ENCODE measurements at places on chromosomes 12 and 14. TPM values are rescaled to one million over a fixed set of nuclear protein-coding genes. Genes with fewer than 3 reads are reported as not detected.

Gene OR4E2
- not detected for total RNA-seq

Gene CD4
- total RNA-seq, result 1.3 TPM

Gene CCDC196
- total RNA-seq, result not detected

GRCh38 chr12:67268335-67268895 is 743 bp upstream of the CAND1 start:
- peak overlapping the region; percentile 98 for H3K27ac ChIP-seq
- no peaks in the 10 kb centered on the region for H3K27me3 ChIP-seq
- DNase-seq, result peak; percentile 98
- H3K4me3 ChIP-seq, result peak overlapping the region; percentile 94
- no peaks in the 10 kb centered on the region for H3K36me3 ChIP-seq

- H3K27ac ChIP-seq, result no peak overlapping the region
- peaks cover 92% of the 10 kb centered on the region for H3K36me3 ChIP-seq
- H3K4me3 ChIP-seq, result peak overlapping the region; percentile 70
- H3K27me3 ChIP-seq, result no peaks in the 10 kb centered on the region
- H3K4me1 ChIP-seq, result no peaks in the 10 kb centered on the region
These were observed 25.8 kb downstream of the RESF1 start for GRCh38 chr12:31984806-31985591.

- no peaks in the 10 kb centered on the region for H3K27me3 ChIP-seq
- DNase-seq, result no peak
- H3K4me3 ChIP-seq, result no peak overlapping the region
- no peaks in the 10 kb centered on the region for H3K36me3 ChIP-seq
These were observed 6.7 kb upstream of the CLEC7A start for GRCh38 chr12:10136637-10137205.

DNA sequence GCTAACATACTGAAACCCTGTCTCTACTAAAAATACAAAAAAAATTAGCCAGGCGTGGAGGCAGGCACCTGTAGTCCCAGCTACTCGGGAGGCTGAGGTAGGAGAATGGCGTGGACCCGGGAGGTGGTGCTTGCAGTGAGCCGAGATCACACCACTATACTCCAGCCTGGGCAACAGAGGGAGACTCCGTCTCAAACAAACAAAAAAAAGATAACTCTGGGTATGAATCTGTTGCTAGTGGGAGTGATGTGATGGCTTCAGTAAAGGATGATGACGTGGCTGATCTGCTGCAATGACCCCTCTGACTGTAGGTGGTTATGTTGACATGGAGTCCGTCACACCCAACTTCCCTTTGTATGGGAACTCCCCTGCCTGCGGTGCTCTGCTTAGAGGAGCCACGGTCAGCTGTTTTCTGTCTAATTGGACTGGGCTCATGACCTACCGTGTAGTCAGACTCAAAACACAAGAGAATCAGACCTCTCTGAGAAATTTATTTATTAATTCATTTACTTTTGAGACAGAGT is 59.1 kb upstream of the MED13L start:
- H3K4me1 ChIP-seq, result no peaks in the 10 kb centered on the region
- no peaks in the 10 kb centered on the region for H3K36me3 ChIP-seq
- no peak for DNase-seq
- H3K27me3 ChIP-seq, result no peaks in the 10 kb centered on the region
- no peak overlapping the region for H3K27ac ChIP-seq

Gene ASCL1
- total RNA-seq, result not detected

Gene EML1
- total RNA-seq, result 25.0 TPM

GRCh38 chr12:79547044-79547734 is 143.6 kb downstream of the PAWR start:
- H3K4me3 ChIP-seq, result peak overlapping the region; percentile 64
- H3K27me3 ChIP-seq, result no peaks in the 10 kb centered on the region

Gene OVCH1
- total RNA-seq, result not detected

DNA sequence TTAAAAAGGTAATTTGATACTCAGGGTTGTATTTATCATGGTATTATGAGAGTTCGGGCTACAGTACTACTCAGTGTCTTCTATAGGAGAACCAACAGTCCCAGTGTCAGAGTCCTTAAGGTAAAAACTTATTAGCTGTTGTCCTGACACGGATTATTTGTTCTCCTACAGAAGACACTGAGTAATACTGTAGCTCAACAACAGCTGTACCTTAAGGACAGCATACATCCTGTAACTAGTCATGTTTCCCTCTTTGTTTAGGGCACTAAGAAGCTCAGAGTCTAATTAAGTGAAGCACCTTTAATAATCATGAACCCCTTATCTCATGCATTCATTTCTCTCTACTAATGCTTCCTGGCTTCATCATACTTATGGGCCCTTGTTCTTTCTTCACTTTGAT is 33.9 kb downstream of the ARF6 start:
- H3K4me1 ChIP-seq, result no peaks in the 10 kb centered on the region
- H3K4me3 ChIP-seq, result no peak overlapping the region
- H3K36me3 ChIP-seq, result no peaks in the 10 kb centered on the region
- H3K27ac ChIP-seq, result no peak overlapping the region
- DNase-seq, result no peak

GRCh38 chr12:89206390-89206789 is 145.9 kb downstream of the DUSP6 start:
- no peaks in the 10 kb centered on the region for H3K36me3 ChIP-seq
- no peak overlapping the region for H3K27ac ChIP-seq
- no peak for DNase-seq
- peaks cover 10% of the 10 kb centered on the region for H3K4me1 ChIP-seq
- H3K27me3 ChIP-seq, result no peaks in the 10 kb centered on the region
- no peak overlapping the region for H3K4me3 ChIP-seq

GRCh38 chr12:109677279-109677691 is 36.3 kb upstream of the FAM222A start:
- H3K4me1 ChIP-seq, result peaks cover 20% of the 10 kb centered on the region
- H3K36me3 ChIP-seq, result no peaks in the 10 kb centered on the region
- no peak overlapping the region for H3K27ac ChIP-seq
- no peak for DNase-seq
- H3K27me3 ChIP-seq, result no peaks in the 10 kb centered on the region

DNA sequence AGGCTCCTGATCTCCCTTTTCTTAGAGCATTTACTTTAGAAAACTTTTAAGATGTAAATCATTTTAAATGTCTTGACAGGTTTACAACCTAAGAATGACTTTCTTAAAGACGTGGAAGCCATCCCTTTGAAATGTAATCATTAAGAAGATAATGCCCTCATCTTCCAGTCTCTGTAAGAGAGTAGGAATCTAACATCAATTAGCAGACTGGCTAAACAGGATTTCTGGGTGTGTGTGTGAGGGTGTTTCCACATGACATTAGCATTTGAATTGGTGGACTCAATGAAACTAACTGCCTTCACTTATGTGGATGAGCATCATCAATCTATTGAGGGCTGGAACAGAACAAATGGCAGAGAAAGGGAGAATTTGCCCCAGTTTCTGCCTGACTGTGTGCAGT is 329.5 kb downstream of the RPL10L start:
- peaks cover 7% of the 10 kb centered on the region for H3K4me1 ChIP-seq
- no peak overlapping the region for H3K4me3 ChIP-seq
- H3K27ac ChIP-seq, result no peak overlapping the region

Gene DIO3
- total RNA-seq, result 60.5 TPM

DNA sequence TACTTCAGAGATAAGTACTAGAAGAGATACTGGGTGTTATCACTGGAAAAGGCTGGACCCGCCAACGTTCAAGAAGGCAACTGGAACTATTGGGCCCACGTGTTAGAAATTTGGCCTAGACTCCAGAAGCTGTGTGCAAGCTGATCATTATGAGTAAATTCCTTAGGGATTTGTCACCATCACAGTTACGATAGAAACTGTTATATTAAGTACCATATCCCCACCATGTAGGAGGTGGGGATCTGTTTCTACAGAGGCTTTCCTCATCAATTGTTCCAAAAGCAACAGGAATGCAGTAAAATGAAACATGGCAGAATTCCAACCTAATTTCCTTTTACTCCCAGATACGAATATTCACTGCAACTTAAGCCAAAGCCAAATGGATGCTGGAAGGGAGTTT is 170.7 kb downstream of the NOVA1 start:
- H3K27ac ChIP-seq, result no peak overlapping the region
- no peaks in the 10 kb centered on the region for H3K36me3 ChIP-seq
- H3K4me3 ChIP-seq, result no peak overlapping the region
- DNase-seq, result no peak

DNA sequence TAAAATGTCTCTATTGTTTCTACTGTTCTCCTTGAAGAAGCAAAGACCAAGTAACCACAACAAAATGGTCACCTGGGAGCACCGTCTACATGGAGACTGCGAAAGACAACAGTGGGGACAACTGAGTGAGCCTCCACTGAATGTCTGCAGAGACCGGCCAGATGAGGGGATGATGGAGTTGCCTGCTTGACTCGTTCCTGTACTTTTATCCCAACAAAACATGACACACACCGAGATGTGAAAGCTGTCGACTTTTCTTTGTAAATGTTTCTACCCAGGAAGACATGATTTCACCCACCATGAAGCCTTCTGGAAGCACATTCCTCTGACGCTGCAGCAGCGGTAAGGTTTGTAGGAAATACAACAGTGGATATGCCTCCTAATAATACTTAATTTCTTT is 66.9 kb downstream of the FOXN3 start:
- H3K4me3 ChIP-seq, result no peak overlapping the region
- peaks cover 13% of the 10 kb centered on the region for H3K36me3 ChIP-seq
- DNase-seq, result no peak
- H3K27me3 ChIP-seq, result no peaks in the 10 kb centered on the region
- H3K27ac ChIP-seq, result peak overlapping the region; percentile 92

- no peak overlapping the region for H3K27ac ChIP-seq
- no peak overlapping the region for H3K4me3 ChIP-seq
- H3K27me3 ChIP-seq, result no peaks in the 10 kb centered on the region
- peaks cover 3% of the 10 kb centered on the region for H3K4me1 ChIP-seq
These were observed 25.3 kb downstream of the GNS start for GRCh38 chr12:64733857-64734256.

Gene PRH2
- total RNA-seq, result not detected

DNA sequence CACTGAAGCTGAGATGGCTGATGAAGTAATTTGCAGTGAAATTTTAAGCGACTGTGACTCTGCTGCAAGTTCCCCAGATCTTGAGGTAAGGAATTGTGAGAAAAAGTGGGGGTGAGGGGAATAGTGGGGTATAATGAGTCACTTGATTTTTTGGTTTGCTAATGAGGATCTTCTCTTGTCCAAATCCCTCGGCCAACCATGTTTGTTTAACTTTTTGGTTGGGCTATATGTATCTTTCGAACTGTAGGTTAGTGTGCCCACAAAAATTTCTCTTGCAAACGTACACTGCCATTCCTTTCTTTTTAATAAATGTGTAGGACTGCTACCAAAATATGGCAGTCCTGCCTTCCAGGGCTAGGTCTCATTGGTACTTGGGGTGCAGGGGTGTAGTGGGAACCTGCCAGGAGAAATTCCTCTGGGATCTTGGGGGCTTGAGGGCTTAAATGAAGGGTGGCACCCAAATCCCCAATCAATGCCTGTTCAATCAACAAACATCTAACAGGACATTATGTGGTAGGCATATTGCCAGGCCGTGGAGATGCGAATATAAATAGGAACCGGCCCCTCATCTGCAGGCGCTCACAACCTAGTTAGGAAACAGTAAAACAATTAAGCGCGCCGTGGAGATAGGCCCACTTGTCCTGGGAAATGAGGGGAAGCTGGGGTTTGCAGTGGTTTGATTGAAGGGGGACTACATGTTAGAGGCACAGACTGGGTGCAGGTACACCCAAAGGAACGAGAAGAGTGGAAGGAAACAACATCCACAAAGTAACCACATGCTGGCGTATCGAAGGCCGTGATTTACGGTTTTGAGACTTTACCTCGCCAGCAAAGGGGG is 1.3 kb upstream of the PABPN1 start:
- H3K27ac ChIP-seq, result peak overlapping the region; percentile 85
- DNase-seq, result peak; percentile 48
- H3K4me1 ChIP-seq, result peaks cover 6% of the 10 kb centered on the region
- peaks cover 40% of the 10 kb centered on the region for H3K36me3 ChIP-seq
- H3K4me3 ChIP-seq, result peak overlapping the region; percentile 76

Gene CLEC9A
- total RNA-seq, result not detected

DNA sequence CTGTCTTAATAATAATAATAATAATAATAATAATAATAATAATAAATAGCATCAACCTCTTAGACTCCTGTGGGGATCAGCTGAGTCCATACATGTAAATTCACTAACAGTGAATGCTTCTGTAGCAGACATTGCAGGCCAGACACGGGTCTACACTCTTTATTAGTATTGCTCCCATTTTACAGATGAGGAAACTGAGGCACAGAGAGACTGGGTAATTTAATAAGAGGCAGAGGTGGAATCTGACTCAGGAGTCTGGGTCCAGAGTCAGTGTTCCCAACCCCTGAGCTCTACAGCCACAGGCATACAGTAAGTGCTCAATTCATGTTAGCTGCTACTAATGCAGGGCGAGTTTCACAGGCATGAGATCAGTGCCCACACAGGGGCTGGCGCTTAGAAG is 123.2 kb upstream of the MAP1LC3B2 start:
- H3K27ac ChIP-seq, result no peak overlapping the region
- H3K4me3 ChIP-seq, result no peak overlapping the region
- H3K36me3 ChIP-seq, result no peaks in the 10 kb centered on the region
- no peak for DNase-seq

GRCh38 chr12:44428825-44429224 is 447.3 kb downstream of the NELL2 start:
- H3K27ac ChIP-seq, result no peak overlapping the region
- no peaks in the 10 kb centered on the region for H3K36me3 ChIP-seq
- H3K4me3 ChIP-seq, result no peak overlapping the region
- DNase-seq, result peak; percentile 81

Gene SLCO1B1
- 1.5 TPM for total RNA-seq

GRCh38 chr14:21184254-21184653 is 28.4 kb upstream of the OR5AU1 start:
- H3K27ac ChIP-seq, result no peak overlapping the region
- no peaks in the 10 kb centered on the region for H3K4me1 ChIP-seq
- DNase-seq, result no peak
- no peaks in the 10 kb centered on the region for H3K36me3 ChIP-seq
- H3K27me3 ChIP-seq, result no peaks in the 10 kb centered on the region
- H3K4me3 ChIP-seq, result no peak overlapping the region

DNA sequence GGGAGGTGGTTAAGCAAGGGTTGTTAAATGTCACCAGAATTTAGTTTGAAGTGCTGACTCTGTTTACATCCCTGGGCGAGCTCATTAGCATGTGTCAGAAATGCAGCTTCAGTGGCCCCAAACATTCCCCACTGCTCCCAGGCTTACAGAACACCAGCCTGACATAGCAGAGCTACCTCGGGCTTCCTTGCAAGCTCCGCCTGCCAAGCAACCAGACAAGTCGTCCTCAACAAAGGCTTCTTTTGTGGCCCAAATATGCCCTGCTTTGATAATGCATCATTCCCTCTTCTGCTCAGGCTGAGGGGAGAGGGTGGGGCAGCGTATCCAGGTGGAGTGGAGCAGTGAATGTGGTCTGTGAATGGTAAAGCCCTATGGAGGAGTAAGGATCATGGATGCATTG is 28.0 kb downstream of the ERH start:
- H3K27ac ChIP-seq, result no peak overlapping the region
- H3K36me3 ChIP-seq, result peaks cover 6% of the 10 kb centered on the region
- H3K4me3 ChIP-seq, result no peak overlapping the region
- no peaks in the 10 kb centered on the region for H3K4me1 ChIP-seq
- H3K27me3 ChIP-seq, result no peaks in the 10 kb centered on the region
- no peak for DNase-seq

Data from endodermal cell (in vitro differentiated cells).